ENCODE measurements at places on chromosomes 12 and 14.

DNA sequence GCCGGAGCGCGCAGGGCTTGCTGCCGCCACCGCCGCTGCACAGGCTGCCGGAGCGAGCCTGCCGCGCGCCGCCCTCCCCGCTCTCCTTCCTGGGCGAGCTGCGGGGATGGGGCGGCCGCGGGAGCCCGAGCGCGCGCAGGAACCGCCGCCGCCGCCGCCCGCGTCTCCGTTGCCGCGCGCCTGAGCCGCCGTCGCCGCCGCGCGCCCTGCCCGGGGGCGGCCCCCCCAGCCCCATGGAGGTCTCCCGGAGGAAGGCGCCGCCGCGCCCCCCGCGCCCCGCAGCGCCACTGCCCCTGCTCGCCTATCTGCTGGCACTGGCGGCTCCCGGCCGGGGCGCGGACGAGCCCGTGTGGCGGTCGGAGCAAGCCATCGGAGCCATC, 352 bp downstream of the PLXNC1 start:
- no peak for DNase-seq

- DNase-seq: no peak
These were observed 14.2 kb downstream of the FAM161B start for GRCh38 chr14:73935666-73936065.

DNA sequence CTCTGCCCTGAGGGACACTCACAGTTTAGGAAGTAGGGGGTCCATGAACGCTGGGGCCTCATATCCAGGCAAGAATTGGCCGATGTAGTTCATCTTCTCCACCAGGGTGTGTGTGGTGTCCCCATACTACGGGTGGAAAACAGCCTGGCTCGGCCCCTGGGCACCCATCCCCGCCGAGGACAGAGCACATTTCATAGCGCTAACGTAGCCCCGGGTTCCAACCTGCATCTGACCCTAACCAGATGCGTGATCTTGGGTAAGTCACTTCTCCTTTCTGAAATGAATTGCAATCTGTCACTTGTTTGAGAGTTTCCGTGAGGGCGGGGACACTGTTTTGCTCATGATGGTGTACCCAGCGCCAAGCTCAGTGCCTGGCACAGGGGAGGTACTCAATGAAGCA, 9.0 kb downstream of the HPD start:
- DNase-seq: no peak

- DNase-seq: peak; percentile 48
These were observed 103.0 kb downstream of the SAMD4A start for GRCh38 chr14:54669721-54670561.

DNA sequence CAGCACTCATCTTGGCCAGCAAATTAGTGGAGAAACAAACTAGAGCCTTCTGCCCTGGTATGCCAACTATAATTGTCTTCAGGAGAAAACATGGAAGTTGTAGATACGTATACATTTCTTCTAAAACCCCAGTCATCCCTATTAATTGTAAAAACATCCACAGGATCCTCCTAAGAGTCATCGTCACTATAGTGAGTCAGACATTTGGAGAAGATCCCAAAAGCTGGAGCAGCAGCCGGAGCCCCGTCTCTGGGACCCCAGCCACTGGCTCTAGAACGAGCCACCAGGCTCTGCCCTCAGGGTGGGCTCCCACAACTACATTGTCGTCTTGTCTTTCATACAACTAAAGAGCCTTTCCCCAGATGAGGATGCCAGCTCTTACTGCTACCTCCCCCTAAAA, 15.5 kb downstream of the PRKAB1 start:
- no peak for DNase-seq

DNA sequence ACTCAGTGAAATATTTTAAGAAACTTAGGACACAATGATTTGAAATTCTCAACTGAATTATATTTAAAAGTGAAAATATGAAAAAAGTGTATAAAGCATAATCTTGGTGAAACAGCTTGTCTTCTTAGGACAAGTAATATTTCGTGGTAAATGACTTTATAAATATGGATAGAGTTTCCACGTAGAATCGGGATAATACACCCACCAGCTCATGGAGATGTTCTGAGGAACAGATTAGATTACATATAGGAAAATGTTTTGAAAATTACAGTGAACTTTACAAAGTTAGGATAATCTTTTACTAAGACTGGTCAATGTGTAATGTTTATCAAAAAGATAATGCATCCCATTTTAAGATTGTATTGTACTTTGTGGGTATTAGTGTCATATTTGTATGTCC, 25.6 kb upstream of the MYF6 start:
- DNase-seq: no peak

DNA sequence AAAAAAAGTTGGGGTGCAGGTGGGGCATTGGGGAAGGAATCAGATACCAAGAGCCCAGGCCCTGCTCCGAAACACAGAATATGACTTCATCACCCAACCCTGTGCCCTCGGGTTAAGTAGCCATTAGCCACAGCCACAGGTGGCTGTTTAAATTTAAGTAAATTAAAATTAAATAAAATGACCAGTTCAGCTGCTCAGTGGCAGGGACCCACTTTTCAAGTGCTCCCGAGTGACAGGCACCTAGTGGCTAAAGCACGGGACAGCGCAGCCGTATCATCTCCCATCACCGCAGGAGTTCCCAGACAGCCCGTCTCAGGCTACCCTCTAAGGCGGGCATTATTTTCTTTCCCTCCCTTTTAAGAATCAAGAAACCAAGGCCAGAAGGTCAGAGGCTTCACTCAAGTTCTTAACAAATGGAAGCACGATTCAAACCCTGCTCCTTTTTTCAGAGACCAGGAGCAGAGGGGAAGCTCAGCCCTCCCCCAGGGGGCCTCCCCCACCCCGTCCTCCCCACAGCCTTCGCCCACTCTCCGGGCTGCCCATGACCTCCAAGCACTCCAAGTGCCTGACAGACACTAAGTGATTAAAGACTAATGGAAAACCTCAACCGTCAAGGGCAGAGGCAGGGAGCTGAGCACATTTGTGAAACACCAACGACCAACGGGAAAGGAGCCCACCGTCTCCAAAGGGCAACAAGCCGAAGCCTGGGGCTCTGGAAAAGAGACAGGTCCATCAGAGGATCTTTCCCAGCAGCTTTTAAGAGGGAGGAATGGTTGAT, 5.2 kb downstream of the NCOR2 start:
- DNase-seq: no peak

GRCh38 chr12:121781998-121782979, 11.2 kb downstream of the RHOF start:
- DNase-seq: no peak

- DNase-seq: no peak
These were observed 211.1 kb downstream of the GLT1D1 start for GRCh38 chr12:129064209-129064855.

DNA sequence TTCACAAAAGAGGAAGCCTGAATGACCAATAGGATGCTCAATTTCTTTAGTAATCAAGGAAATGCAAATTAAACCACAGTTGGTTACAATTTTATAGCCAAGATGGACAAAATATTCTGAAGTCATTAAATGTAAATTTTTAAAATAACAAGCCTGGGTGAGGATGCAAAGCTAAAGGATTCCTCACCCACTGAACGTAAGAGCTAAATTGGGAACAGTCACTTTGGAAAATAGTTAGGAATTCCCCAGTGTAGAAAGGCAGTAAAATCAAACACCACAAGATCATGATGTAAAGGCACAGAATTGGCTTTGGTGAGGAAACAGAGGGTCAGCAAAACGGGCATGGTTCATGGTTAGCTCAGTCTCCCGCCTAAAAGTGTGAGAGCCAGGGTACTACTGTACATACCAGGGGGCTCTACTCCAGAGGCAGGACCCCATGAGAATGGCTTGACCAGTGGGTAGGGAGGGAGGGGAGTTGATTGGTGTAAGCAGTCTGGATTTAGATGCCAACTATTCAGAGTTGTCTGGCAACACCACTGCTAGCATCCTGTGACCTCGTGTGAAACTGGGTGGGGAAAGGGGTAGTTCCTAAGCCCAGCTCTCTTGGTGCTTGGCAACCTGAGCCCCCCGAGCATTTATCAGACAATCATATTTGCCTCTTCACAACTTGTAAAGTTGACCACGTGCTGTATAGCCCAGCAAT, 213.4 kb upstream of the EGLN3 start:
- DNase-seq: no peak
